Hematopoietic multipotent progenitor cell (in vitro differentiated cells): ENCODE measurements at places on chromosomes 1 and 21.

GRCh38 chr1:59530119-59530518 is 233.2 kb downstream of the FGGY start:
- DNase-seq, result no peak

DNA sequence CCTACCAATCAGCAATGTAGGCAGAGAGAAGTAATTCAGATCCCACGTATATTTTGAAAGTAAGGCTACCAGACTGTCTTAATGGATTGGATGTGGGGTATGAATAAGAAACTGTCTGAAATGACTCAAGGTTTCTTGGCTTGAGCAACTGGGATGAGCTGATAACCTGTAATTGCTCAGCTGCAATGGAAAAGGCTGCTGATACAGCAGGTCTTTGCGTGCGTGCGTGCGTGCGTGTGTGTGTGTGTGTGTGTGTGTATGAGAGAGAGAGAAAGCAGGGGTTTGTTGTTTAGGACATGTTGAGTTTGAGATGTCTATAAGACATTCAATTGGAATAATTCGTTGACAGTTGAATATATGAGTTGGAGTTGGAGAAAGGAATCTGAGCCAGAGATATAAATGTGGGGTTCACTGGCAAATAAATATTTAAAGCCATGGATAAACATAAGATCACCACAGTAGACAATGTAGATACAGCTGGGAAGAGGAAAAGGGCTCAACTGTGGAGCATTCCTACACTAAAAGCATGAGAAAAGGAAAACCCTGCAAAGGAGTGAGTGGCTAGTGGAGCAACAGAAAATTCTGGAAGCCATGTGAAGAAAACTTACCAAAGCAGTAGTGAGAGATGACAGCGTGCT is 72.9 kb downstream of the UCHL5 start:
- no peak for DNase-seq

- no peak for DNase-seq
Observed at GRCh38 chr1:239361403-239361802, 25.0 kb upstream of the CHRM3 start.

- DNase-seq, result no peak
Observed at GRCh38 chr1:5250336-5250735, 595.9 kb downstream of the AJAP1 start.

DNA sequence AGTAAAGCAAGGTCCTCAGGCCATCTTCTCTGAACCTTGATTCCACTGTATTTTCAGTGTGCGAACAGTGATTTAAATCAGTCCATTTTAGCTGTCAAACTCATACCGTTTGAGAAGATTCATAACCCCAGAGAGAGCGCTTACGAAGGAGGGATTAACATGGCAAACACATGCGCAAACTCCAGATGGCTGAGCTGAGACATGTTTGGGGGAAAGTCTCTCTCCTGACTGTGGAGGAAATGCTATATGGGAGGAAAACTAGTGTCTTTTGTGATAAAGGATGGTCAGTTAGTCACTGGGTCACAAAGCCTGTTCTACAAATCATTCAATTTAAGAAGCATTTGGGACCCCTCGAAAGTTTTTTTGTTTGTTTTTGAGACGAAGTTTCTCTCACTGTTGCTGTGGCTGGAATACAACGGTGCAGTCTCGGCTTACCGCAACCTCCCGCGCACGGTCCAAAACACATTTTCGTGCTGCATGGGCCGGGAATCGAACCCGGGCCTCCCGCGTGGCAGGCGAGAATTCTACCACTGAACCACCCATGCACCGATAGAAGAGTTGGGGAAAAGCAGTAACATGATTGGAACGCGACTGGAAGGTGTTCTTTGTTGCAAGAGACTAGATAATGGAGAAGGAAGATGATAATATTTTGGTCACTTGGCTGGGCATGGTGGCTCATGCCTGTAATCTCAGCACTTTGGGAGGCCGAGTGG is 58.4 kb upstream of the CXADR start:
- DNase-seq, result no peak

DNA sequence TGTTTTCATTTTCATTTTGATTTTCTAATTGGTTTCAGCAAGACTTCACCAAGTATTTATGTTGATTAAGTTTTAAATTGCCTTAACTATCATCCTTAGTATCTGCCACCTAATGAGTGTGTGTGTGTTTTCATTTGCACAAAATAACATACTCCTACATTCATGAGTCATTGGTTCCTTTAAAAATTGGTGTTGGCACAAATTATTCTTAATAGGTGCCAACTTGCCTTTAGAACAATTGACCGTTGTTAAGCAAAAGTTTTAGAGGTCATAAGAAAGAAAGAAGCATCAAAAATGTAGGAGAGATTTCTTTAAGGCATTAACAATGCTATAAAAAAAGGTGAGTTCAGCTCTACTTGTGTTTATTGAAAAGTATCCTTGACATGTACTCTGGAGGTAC is 77.5 kb downstream of the FNBP1L start:
- no peak for DNase-seq
